ENCODE measurements at places on chromosomes 12 and 14. TPM values are rescaled to one million over a fixed set of nuclear protein-coding genes. Genes with fewer than 3 reads are reported as not detected.

DNA sequence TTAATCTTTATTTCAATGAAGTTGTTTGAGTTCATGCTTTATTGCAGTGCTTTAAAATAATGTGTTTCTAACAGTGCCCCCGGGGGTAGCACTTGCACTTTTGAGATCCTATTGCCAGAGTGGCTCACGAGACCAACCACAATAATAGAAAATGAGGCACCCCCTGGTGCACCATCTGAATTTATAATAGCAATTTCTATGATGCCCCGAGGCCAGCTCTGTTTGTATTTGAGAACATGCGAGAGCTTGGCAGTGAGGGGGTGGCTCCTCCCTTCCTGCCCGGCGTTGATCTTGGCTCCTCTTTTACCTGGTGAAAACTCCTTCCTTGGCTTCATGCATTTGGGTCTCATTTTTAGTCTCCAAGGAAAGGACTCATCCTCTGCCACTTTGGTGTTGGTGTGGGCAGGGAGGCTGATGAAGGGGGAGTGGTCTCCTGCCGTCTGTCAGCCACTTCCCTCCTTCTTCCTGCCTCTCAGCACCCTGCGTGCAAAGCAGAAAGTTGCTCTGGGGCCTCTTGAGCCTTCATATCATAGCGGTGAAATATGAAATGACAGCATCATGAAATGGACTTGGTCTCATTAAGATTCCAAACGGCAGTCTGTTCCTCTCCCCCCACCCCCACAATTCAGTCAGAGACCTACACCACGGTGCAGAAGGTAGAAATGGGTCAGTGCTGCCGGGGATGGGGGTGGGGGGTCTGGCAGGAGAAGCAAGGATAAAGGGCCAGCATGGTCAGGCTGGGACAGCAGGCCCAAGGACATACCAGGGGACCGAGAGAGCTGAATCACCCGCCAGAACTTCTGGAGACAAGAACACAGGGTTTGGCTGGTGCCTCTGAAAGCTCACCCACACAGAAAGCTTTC lies 17.7 kb upstream of the NRXN3 start:
- H3K4me1 ChIP-seq, result no peaks in the 10 kb centered on the region
- no peaks in the 10 kb centered on the region for H3K36me3 ChIP-seq
- H3K27ac ChIP-seq, result no peak overlapping the region
- H3K27me3 ChIP-seq, result peaks cover 49% of the 10 kb centered on the region
- DNase-seq, result no peak
- no peak overlapping the region for H3K4me3 ChIP-seq

DNA sequence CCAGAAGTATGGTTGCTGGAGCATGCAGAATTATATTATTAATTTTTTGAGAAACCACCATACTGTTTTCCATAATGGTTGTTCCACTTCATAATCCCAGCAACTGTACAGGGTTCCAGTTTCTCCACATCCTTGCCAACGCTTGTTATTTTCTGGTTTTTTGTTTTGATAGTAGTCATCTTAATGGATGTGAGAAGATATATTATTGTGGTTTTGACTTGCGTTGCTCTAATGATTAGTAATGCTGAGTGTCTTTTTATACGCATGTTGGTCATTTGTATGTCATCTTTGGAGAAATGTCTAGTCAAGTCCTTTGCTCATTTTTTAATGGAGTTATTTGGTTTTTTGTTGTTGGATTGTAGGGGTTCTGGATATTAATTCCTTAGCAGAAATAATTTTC lies 58.1 kb downstream of the DAAM1 start:
- H3K4me1 ChIP-seq, result no peaks in the 10 kb centered on the region
- no peak overlapping the region for H3K27ac ChIP-seq
- H3K27me3 ChIP-seq, result no peaks in the 10 kb centered on the region
- DNase-seq, result no peak
- no peak overlapping the region for H3K4me3 ChIP-seq
- H3K36me3 ChIP-seq, result no peaks in the 10 kb centered on the region

GRCh38 chr12:131046813-131047788 lies 93.4 kb downstream of the ADGRD1 start:
- H3K4me1 ChIP-seq, result peaks cover 9% of the 10 kb centered on the region
- H3K4me3 ChIP-seq, result no peak overlapping the region
- H3K36me3 ChIP-seq, result no peaks in the 10 kb centered on the region
- no peak overlapping the region for H3K27ac ChIP-seq
- no peak for DNase-seq

GRCh38 chr14:79833781-79834180 lies 377.5 kb downstream of the DIO2 start:
- no peaks in the 10 kb centered on the region for H3K36me3 ChIP-seq
- H3K27me3 ChIP-seq, result no peaks in the 10 kb centered on the region

- H3K27me3 ChIP-seq, result no peaks in the 10 kb centered on the region
- no peak overlapping the region for H3K27ac ChIP-seq
- DNase-seq, result no peak
- peaks cover 3% of the 10 kb centered on the region for H3K36me3 ChIP-seq
- H3K4me3 ChIP-seq, result no peak overlapping the region
These were observed 21.4 kb upstream of the NCOR2 start for GRCh38 chr12:124588751-124589267.

GRCh38 chr14:45332360-45332988 lies 79.5 kb upstream of the MIS18BP1 start:
- H3K36me3 ChIP-seq, result peaks cover 4% of the 10 kb centered on the region
- H3K4me1 ChIP-seq, result no peaks in the 10 kb centered on the region
- no peak overlapping the region for H3K27ac ChIP-seq
- no peak overlapping the region for H3K4me3 ChIP-seq
- H3K27me3 ChIP-seq, result no peaks in the 10 kb centered on the region

The ATF1 gene
- 31.7 TPM for total RNA-seq

The TC2N gene
- total RNA-seq, result not detected

Measured in neural crest cell (in vitro differentiated cells).